ENCODE measurements at places on chromosomes 4 and X.

GRCh38 chrX:8692871-8693270, 39.1 kb downstream of the ANOS1 start:
- no peak for DNase-seq

DNA sequence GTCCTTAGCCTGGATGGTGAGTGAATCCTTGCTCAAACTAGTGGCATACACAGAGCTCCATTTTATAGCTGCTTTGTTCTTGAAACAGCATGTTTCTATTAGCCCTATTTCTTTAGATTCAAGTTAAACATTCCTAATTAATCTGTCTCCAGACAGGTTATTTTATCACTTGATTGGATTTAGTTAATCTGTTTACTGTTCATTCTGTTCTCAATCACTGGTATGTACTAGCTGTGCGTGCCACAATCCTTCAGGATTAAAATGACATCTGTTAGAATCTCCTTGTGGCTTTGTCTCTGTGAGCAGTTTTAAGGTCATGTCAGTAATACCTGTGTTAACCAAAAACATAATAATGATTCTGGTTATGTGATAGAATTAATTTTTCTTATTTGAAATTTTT, 36.5 kb downstream of the PTPN13 start:
- DNase-seq = no peak

GRCh38 chr4:185800266-185800945, 11.6 kb downstream of the SORBS2 start:
- DNase-seq = no peak

DNA sequence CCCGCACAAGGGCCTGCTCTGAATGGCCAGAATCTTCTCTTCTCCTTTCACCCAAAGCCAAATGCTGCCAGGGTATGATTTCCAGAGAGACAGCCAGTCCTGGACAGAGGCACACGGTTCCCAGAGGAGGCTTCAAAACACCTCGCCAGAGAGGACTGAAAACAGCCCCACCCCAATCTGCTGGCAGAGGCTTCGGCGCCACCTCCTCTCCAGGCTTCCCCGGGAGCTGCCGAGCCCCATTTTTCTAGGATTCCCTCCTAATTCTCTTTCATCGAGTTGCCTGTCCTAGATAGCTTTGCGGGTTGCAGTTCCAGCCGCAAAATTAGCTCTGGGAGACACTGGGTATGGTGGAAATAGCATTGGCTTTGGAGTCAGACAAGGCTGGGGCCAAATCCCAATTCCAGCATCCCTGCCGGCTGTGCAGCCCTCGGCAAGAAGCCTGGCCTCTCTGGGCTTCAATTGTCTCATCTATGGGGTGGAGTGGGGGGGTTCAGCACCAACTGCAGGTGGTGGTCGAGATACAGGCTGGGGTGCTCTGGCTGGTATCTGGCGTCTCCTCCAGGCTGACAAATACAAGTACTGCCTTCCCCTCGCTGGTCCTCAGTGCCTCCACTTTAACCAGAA, 22.6 kb downstream of the PPP2R2C start:
- no peak for DNase-seq

DNA sequence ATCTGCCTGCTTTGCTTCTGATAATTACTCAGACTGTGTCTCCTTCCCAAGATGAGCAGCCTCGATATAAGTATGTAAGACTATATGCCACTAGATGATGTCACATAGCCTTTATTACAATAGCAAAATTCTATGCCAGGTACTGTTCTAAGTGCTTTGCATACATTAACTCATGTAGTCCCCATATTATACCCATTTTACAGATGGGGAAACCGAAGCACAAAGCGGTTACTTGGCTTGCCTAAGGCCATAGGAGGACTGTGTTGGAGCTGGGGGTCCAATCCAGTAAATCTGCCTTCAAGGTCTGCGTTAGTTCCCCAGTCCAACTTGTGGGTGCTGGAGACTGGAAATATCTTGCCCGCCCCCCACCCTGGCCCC, 826 bp upstream of the SCML1 start:
- DNase-seq = no peak

GRCh38 chr4:16122308-16122711, 38.5 kb upstream of the PROM1 start:
- no peak for DNase-seq

DNA sequence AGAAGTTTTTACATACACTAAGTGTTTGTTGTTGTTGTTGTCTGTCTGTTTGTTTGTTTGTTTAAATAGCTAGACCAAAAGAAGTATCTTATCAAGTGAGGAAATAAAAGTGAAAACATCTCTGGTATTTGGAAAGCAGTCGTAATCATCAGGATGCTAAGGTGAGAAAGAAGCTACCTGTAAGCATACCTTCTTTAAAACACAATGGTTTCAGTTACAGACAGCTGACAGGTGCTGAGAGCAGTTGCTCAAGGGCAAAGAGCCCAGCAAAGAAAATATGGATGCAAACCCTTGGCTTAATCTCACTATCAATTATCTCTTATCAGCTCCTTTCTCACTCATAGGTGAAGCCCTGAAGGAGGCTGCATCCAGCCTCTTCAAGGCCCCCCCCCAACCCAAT, 42.8 kb upstream of the FBXW7 start:
- DNase-seq = no peak

GRCh38 chr4:95556207-95556859, 7.6 kb upstream of the UNC5C start:
- DNase-seq = no peak

DNA sequence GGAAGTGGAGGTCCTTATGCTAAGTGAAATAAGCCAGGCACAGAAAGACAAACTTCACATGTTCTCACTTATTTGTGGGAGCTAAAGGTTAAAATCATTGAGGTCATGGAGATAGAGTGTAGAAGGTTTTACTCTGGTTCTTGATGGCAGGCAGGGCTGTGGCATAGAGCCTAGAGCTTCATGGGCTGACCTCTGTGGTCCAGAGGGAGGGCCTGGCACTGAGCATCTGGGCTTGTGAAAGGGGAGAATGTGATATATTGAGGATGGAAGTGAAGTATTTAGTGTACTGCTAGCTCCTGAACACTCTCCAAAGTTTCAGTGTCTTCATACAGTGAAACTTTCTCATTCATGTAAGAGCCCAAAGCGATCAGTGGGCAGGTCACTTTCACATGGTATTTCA, 71.3 kb upstream of the ANXA3 start:
- DNase-seq = no peak

GRCh38 chr4:150387981-150388380, 194.0 kb upstream of the MAB21L2 start:
- no peak for DNase-seq

- DNase-seq = no peak
Observed at GRCh38 chr4:165631208-165631894, 241.7 kb upstream of the TLL1 start.

DNA sequence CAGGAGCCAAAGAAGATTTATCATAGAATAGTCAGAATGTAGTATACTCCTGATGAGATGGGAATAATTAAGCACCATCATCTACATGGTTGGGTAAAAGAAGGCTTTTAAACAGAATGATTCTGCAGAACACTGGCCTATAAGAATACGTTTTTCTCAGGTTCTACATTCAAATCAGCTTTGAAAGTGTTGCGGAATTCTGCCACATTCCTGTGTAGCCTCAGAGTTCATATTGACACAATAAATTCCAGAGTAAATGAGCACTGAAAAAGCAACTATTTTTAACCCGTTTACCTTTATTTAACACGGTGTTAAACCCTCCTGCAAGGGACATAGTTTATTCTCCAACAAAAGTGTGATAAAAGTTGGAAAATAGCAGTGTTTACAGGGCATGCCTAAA, 950.2 kb upstream of the SLIT2 start:
- no peak for DNase-seq

GRCh38 chrX:87900320-87900908, 382.8 kb downstream of the KLHL4 start:
- DNase-seq = peak; percentile 46

DNA sequence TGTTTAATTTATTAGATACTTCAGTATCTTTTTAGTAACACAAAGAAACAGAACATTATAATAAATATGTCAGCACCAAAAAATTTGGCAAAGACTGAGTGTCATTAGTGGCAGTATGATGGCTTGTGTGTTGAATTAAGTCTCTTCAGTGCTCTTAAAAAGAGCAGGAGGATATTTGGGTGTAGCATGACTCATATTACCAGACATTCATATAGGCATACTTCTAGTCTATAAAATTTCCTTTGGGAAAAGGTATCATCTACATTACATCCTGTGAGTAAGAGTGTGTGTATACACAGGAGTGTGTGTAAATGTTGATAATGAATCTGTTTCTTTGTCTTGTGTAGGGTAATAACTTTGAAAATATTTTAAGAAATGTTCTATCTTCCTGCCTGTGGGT, 135.7 kb downstream of the CNKSR2 start:
- no peak for DNase-seq

- DNase-seq = no peak
Observed at GRCh38 chrX:102866981-102867656, 70.0 kb upstream of the RAB40AL start.

DNA sequence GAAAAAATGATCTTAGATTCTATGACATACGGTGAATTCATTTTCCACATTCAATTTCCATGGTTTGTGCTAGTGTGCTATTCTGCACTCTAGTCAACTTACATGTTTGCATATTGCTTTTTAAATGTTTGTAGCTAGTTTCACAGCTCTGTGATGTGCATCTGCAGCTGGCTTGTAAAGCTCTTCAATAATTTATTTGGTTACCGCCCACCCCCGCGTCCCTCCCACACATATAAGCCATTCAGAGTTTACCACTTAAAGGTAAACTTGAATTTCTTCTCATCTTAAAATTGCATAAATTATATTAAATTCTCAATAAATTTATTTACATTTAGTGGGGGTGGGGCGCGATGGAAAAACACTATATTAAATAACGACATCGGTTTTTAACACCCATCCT, 291 bp upstream of the NBDY start:
- DNase-seq = no peak

DNA sequence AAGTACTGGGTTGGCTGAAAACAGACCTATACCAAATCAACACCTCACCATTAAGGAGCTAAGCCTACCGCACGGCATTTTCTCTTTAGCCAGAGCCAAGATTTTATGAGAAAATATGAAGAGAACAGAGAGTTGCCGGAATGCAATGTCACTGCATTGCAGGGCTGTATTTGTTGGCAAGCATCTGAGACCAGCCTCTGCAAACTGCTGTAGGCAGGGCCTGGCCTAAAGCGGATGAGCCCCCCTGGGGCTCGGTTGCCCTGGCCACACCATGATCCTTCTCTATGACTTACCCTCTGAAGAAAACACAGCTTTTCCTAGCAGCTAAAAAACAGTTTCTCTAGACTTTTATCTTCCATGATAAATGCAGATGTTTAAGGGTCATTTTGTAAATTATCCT, 120.5 kb upstream of the SORBS2 start:
- no peak for DNase-seq

GRCh38 chr4:100208964-100209363, 18.7 kb upstream of the DDIT4L start:
- no peak for DNase-seq

- DNase-seq = no peak
Observed at GRCh38 chr4:46503739-46504138, 113.8 kb upstream of the GABRA2 start.

GRCh38 chr4:124499261-124499660, 213.3 kb downstream of the ANKRD50 start:
- no peak for DNase-seq

DNA sequence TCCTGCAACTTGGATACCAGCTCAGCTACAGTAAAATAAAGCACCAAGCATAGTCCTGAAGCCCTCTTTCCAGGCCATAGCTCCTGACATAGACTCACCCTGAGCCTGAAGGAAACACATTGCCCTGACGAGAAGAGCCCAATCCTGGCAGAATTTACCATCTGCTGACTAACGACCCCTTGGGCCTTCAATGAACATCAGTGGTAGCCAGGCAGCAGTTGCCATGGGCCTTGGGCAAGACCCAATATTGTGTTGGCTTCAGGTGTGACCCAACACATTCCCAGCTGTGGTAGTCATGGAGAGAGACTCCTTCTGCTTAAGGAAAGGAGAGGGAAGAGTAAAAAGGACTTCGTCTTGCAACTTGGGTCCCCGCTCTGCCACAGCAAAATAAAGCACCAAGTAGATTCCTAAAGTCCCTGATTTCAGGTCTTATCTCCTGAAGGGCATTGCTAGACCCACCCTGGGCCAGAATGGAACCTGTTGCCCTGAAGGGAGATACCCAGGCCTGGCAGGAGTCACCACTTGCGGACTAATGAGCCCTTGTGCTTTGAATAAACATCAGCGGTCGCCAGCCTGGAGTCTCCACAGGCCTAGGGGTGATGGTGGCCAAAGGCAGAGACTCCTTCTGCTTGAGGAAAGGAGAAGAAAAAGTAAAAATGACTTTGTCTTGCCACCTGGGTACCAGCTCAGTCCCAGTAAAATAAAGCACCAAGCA, 902.6 kb downstream of the C4orf33 start:
- no peak for DNase-seq

GRCh38 chr4:105815701-105816100, 79.6 kb upstream of the NPNT start:
- DNase-seq = no peak

DNA sequence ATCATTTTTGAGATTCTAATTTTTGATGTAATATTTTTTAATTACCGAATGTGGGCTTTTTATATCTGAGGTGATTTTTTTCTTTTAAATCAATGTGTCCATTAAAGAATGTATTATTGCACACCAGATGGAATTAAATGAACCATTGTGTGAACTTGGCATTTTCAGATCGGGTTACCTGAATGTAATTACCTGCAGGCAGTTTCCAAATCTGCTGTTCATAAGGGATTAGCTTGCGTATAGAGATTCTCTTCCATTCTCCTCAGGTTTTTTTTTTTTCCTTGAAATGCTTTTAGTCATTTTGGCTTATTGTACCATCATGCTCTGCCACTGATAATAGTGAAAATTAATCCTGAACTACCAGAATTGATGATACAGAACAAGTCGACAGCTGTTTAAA, 511.5 kb upstream of the ATOH1 start:
- no peak for DNase-seq

GRCh38 chrX:103797691-103798090, 21.1 kb downstream of the PLP1 start:
- DNase-seq = no peak
